ENCODE measurements at places on chromosomes 4 and X.

DNA sequence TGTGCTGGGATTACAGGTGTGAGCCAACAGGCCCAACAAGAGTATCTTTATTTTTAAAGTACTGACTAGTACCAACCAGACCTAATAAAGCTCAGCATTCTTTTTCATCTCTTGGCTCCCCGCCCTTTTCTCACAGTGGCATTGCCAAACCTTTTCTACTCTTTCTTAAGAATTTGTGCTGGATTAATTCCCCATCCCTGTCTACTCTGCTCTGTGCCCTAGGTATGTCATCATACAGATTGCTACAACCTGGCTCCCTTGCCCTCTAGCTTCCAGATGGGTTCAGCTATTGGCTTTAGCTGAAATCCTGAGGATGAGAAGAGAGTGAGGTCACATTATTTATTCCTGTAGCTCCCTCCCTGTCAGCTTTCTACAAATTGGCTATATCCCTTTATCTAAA, 34.9 kb upstream of the CCNI start:
- DNase-seq: no peak

- no peak for DNase-seq
Observed at GRCh38 chr4:732911-733630, 27.4 kb downstream of the PCGF3 start.

DNA sequence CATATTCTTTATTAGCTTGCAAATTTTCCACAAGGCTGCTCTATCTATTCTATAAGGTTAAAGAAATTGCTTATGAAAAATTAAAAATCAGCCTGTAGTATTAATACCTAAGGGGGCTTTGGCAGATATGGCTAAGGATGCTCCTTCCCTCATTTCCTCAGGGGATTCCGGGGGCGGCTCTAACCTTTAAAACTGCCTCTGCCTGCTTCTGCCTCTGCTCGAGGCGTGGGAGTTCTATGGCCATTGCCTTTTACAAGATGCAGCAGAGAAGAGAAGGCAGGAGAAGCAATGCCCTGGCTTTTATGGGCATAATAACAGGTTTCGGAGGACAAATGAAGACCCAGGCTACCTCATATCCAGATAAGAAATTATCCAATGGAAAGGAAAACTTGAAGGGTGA, 8.6 kb upstream of the CDKN2AIP start:
- DNase-seq: no peak

DNA sequence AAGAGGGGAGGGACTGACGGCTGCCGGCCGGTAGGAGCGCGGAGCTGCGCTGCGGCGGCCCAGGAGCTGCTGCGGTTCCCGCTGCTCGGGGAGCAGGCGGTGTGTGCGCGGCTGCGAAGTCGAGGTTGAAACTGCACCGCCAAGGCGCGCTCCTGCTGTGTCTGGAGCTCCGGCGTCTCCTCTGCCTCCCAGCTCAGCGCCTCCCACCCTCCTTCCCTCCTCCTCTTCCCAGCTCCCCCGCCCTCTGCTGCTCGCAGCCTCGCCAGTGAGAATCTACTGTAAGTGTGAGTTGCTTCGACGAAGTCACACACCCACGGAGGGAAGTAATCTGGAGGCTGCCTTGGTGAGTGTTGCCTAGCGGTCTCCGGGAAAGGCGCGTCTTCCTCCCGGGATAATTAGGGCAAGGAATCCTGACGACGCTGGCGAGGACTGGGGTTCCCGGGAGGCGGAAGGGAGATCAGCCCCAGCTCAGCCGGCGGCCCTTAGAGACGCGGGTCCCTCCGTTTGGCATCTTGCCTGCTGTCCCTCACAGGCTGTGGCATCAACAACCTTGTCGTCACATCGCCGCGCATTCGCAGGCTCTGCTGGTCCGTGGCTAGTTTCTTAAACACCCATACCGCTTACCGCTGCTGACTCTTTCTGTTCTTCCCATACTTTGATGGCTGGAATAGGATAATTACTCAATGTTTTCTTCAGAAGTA, at the start of gene EPHA5:
EPHA5 (minus strand) TSS at position 159 of the 701 bp plus-strand sequence. CDS start 747 bp downstream, outside the sequence.
- DNase-seq: peak; percentile 5
